Activated CD4-positive, alpha-beta T cell treated with anti-CD3 and anti-CD28 coated beads, Interleukin-2, amount 50 U/mL, for 24 hours (primary cell): ENCODE measurements at places on chromosomes 7 and 10.
A peak's percentile ranks its signal among the peaks of the same experiment; 100 is the strongest.

DNA sequence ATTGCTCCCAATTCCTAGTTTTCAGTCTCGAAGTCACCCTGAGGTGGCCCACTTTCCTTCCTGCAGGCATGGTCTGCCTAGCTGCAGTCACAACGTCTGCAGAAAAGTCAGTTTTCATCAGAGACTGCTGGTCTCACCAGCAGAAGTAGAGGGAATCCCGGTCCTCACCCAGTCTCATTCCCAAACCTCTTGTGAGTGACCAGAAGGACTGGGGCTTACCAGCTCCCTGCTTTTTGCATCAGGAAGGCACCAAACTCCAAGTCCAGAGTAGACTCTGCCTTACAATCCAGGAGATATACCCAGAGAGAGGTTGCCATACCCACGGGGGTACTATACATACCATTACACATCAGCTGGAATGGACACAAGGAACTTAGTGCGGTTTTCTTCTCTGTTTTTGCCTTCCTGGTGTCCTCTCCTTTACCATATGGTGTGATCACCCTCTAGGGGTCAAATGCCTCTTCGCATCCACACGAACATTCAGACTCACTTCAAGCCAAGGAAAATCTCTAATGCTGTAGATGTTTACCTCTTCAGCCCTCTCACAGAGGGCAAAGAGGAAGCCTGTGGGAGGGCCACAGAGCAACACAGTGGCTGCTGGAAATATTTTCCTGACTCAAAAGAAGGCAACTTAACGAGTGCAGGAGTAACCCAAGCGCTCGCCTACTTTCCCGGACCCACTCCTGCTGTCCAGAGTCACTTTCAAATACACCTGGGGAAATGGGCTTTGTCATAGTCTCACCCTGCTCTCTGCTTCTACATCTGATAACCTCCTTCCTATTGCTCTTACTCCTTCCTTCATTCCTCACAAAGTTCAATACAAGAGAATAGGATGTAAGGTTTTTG is 220.9 kb downstream of the C7orf25 start:
- no peak for DNase-seq

- DNase-seq, result no peak
Observed at GRCh38 chr7:106855540-106856132, 9.4 kb upstream of the PIK3CG start.

- DNase-seq, result no peak
Observed at GRCh38 chr7:97842006-97842405, 30.2 kb downstream of the ASNS start.

- no peak for DNase-seq
Observed at GRCh38 chr7:55172881-55173609, 154.2 kb downstream of the EGFR start.

DNA sequence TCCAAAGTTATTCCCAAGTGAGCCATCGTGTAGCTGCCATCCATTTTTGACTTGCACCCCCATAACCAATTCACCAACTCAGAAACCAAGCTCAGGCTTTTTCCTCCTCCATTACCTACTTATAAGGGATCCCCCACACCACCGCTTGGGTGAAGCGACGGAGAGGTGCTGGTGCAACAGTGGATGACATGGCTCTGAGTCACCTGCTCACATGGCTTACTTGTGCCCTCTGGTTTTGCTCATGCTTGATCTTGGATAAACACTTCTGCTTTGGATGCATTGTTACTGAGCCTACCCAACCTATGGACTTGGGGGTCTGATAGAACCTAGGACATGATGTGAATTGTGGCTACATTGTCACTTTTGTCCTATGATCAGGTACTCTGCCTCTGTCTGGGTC is 12.0 kb upstream of the AKR1B1 start:
- DNase-seq, result no peak

DNA sequence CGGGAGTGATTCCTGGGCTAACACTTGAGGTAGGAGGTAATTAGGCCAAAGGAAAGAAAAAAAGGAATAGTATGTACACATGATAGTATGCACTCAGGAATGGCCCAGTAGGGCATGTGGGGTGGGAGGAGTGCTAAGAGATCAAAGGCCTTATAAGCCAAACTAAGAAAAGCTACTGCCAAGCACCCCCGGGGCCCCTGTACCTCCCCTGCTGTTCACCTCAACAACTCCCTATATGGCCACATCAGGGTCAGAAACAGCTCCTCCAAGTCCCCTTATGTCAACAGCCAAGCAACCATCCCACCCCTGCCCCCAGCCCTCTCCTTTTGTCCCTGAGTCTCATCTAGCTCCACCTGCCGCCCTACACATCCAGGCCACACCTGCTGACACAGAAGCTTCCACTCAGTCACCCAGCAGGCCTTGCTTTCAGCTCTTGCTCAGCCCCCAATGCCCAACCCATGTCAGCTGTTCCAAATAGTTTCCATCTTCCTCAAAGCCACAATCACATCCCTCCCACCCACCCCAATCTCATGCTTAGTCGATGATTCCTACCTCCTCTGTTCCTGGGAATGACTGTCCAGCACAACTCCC is 80.2 kb downstream of the SORBS1 start:
- no peak for DNase-seq

GRCh38 chr7:17774248-17774647 is 166.0 kb downstream of the SNX13 start:
- DNase-seq, result no peak

GRCh38 chr7:100886936-100887515 is 2.5 kb downstream of the UFSP1 start:
- no peak for DNase-seq

DNA sequence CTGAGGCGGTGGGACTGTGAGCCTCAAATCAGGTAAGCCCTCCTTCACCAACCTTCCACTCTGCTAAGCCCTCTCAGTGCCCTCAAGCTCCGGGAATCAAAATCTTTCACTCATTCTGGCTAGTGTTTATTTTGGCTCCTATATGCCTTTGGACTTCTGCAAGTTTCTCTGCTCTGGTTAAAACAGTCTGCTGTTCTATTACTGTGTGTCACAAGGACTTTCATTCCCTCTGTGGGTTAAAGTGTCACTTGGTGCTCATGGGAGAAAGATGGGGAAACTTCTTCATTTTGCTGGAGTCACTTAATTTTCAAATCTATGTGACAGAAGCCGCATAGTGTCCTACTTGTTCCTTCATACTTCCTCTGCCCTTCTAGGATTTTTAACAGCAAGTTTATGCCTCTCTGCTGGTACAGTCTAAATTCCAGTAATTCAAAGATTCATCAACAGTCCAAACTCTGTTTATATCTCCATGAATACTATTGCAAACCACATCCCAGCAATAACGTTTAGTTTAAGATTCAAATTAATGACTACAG is 61.3 kb downstream of the CD36 start:
- DNase-seq, result no peak

GRCh38 chr7:159213253-159213652 is 68.6 kb upstream of the VIPR2 start:
- DNase-seq, result no peak

DNA sequence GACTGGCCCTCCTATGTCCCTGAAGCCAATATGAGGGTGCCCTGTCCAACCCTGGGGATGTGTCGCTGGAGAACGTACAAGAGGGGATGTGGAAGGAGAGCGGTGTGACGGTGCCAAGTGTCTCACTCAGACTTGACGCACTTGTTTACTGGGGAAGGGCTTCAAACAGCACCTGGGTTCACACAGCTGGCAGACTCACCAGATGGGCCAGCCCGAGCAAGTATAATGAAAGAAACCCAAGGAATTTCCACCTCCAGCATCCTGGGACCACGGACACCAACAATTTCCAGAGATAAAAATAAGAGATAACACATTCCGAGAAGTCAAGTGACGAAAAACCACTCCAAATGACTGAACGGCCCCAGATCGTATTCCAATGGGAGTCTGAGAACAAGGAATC is 5.3 kb downstream of the ATP5MF start:
- no peak for DNase-seq

GRCh38 chr7:123209786-123210185 is 10.0 kb upstream of the SLC13A1 start:
- no peak for DNase-seq

DNA sequence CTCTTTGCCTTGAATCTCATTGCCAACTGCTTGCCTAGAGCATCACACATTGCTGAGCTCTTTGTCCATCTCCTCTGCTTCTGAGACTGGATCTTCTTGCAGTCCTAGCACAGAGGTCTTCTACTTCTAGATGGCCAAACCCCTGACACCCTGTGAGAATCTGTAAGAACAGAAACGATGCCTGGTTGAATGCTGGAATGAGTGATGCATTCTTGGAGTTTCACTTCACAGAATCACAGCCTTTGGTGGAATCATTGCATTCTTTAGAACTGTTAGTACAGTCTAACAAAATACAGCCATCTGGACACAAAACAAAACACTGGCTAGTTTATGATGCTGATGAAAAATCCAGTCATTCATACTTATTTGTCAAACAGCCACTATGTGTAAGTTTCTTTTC is 141.7 kb upstream of the ITGB1 start:
- no peak for DNase-seq

DNA sequence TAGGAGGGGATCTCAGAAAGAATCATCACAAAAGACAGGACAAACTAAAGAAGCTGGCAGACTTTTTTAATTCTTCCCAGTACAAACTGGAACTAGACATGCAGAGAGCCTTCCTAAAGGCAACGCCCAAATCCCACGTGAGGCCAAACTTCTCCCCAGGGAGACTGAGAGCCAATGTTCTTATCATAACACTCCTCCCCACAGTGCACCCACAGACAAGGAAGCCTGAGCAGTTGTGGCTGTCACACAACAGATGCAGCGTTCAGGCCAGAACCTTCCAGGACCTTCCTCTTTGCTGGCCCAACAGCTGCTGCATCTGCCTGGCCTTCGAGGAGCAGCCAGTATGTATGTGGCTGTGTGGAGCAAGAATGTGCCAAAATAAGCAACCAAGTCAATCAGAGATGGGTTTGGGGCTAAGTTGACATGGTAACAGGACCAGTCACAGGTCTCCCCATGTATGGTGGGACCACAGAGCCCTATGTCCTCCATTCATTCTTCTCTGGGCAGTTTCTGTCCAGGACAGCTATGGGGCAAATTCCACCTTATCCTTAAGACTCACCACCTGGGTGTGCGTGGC is 34.9 kb downstream of the SRPK2 start:
- no peak for DNase-seq

DNA sequence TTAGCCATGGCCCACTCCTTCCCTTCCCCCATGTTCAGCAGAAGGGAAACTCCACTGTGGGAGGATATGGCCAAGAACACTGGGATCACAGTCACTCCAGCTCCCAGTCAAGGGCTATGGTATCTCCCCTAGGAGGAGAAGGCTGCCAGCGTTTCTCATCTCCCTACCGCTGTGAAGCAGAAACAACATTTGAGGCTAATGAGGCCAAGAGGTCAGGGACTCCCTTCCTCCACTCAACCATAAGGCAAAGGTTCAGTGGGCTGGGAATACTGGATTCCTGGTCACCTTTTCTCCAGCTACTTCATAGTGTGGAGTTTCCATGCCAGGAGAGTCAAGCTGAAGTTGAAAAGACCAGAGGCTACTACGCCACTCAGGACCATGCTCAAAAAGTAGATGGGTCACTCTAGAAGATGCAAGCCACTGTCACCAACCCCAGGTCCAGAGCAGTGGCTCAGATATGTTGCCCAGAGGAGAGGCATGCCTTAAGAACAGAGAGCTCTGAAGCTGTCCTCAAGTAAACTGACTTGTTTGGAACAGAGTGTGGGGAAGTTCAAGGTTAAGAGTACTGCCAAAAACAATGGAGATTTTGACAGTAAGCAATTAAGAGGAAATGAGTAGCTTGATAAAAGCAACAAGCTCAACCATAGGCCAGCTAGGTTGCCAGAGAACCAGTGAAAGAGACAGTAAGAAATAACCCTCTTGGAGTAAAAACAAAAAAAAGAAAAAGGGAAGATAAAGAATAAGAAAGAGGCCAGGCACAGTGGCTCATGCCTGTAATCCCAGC is 3.8 kb upstream of the TMEM140 start:
- no peak for DNase-seq

GRCh38 chr10:70661623-70662361 is 10.5 kb upstream of the ADAMTS14 start:
- DNase-seq, result no peak

DNA sequence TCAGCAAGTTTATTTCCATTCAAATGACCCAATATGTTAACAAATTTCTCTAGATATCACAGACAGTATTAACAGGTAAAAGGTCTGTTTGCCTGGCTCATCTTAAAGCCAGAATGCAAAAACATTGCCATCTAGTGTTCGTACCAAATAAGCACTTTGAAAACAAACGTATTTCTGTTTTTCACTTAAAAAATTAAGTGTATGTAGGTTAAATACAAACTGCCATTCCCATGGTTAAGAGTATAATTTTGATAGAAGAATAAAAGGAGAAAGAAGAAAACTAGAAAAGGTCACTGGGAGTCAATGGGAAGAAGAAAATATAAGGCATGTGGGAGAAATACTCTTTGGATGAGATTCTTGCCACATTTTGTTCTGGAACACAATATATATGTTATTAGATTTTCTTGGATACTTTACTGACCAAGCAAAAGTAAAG is 51.0 kb downstream of the ORC5 start:
- DNase-seq, result no peak

DNA sequence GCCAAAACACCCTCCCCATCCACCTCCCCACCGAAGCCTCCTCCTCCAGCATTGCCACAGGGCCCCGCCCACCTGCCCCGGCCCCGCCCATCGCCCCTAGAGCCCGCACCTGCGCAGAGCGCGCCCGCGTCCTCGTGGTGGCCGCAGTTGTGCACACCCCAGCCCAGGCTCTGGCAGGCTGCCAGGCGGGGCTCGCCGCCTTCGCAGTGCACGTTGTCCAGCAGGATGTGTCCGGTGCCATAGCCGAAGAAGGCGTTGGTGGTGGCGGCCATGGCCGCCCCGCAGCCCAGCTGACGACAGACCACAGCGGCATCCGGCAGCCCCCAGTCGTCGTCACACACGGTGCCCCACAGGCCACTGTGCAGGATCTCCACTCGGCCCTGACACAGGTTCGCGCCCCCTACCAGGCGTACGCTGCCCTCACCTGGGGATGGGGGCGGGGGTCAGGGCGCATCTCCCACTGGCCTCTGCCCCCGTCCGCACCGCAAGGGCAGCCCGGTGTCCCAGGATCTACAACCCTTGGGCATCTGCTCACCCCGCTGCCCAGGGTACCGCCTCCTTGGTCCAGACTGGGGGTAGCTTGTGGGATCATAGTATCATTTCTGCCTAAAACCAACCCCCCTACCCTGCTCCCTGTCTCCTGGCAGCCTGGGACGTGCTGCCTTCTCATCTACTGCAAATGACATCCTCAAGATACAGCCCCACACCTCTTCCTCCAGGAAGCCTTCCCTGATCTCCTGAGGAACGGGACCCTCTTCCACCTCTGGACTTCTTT is 11.9 kb downstream of the SSC4D start:
- peak; percentile 78 for DNase-seq

- DNase-seq, result no peak
Observed at GRCh38 chr7:132453826-132454225, 122.4 kb downstream of the PLXNA4 start.

DNA sequence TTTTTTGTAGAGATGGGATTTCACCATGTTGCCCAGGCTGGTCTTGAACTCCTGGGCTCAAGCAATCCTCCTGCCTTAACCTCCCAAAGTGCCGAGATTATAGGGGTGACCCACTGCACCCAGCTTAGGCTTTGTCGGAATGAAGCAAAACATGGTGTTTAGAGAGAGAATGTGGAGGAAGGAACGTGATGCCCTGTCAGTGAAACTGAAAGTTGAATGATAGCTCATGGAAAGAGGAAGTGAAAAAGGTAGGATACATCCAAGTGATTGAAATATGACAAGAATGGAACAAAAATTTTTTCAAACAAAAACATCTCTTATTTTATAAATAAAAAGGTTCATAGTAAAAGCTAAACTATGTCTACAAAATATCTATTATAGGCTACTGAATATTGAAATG is 5.9 kb downstream of the AKAP9 start:
- DNase-seq, result no peak
